ENCODE measurements at places on chromosomes 5 and 9. TPM values are rescaled to one million over a fixed set of nuclear protein-coding genes. Genes with fewer than 3 reads are reported as not detected.

The NR5A1 gene
- not detected for total RNA-seq

The PCDHB6 gene
- total RNA-seq = 0.05 TPM

The COL23A1 gene
- total RNA-seq = 0.17 TPM

The TAS2R1 gene
- total RNA-seq = not detected

The NR2F1-AS1 gene
- total RNA-seq = 18.4 TPM

The MATR3 gene
- 445 TPM for total RNA-seq

The CDH6 gene
- 0.56 TPM for total RNA-seq

The SPTLC1 gene
- total RNA-seq = 127 TPM

The PCDHB9 gene
- total RNA-seq = 0.14 TPM

The PTGER4 gene
- 23.5 TPM for total RNA-seq

The PRDM9 gene
- total RNA-seq = not detected

DNA sequence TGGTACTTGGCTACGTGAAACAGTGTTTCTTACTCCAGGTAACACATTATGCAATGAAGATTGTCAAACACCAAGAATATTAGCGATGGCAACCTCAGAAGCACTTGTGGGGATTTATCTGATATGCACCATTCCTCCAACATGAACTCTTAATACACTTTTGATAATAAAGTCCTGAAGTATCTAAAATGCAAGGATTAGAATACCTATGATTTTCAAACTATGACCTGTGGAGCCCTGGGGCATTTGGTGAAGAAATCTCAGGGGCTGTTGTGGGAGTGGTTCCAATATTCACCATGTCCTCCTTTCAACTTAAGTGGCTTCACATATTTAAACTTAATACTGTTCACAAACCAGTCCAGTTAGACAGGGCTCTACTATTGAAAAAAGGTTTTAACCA is 214.6 kb upstream of the POU5F2 start:
- no peak for DNase-seq

DNA sequence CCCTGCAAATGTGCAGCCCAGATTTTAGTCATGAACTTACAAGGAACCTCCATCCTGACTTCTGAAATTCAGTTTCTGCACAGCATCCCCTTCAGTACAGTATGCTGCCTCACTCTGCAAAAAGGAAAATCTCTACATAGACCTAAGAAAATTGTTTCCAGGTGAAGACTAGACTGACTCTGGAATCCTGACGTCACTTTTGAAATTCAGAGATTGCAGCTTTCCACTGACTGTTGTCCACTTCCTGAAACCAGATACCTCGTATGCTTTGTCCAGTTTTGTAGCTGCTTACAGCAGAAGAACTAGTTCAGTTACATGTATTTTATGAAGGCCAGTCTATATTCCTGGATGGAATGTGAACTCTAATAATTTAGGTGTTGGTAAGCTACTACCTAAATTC is 629.3 kb upstream of the ST8SIA4 start:
- no peak for DNase-seq

DNA sequence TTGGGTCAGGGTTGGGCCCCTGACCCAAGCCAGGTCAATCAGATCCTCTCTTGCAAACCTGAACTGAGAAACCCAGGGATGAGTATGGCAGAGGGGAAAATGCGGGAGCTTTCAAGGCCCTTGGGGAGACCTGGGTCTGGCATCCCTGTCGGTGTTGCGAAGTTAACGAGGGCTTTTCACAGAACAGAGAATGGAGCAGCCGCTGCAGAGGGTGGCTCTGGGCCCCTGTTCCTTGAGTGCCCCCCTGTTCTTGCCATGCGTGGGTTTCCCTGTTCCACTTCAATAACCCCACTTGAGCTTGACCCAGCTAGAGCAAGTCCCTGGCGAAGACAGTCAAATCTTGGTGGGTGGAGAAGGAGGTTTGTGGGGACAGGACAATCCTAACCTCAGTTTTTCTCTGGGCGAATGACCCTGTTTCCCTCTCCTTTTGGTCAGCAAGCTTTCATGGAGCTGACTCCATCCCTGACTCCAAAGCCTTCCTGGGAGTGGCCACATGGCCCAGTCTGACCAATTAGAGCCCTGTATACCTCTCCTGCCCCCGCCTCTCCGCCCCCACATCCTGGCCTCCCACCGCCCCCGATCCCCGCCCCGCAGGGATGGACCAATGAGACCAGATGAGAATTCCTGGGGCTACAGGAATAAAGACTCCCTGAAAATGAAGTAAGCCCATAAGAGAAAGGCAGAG is 2.9 kb upstream of the VDAC1 start:
- DNase-seq = no peak

DNA sequence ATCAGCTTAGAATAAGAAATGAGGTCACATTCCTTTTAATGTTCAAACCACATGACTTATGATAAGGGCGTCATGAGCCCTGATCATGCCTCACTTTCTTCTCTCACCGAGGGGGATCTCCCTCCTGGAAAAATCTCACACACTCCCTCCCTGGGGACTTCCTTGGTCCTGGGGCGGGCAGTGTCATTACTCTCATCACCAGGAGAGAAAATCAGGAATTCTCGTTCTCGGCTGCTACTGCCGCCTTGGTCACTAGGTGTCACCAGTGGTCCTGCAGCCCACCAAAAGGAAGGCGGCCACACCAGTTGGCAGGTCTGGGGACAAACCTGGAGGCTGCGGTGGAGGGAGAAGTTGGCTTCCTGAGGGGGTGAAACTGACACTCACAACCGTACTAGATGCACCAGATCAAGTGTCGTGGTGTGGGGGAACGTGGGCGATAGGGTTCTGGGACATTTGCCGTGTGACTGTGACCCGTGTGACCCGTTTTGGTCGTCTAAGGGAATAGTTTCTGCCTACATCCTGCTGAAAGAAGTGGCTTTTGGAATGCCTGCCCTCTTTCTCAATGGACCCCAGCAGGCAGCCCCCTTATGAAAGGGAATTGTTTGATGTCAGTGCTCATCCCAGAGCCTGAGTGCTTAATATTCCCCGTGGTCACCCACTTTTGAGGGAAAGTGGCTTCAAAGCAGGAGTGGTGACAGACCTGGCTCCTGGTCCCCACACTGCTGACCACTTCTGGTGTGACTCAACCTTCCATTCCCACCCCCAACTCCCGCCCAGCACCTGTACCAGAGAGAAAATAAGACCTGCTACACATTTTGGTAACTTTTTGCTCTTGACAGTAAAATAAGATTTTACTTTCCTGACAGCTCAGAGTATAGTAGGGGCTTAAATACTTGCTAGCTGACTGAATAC is 63.2 kb downstream of the ACER2 start:
- DNase-seq = peak; percentile 69

- no peak for DNase-seq
Observed at GRCh38 chr5:176776141-176776865, 34.1 kb upstream of the UNC5A start.

GRCh38 chr9:111582888-111583287 is 16.6 kb downstream of the PTGR1 start:
- peak; percentile 25 for DNase-seq

GRCh38 chr9:83677596-83677995 is 30.2 kb downstream of the UBQLN1 start:
- DNase-seq = no peak

DNA sequence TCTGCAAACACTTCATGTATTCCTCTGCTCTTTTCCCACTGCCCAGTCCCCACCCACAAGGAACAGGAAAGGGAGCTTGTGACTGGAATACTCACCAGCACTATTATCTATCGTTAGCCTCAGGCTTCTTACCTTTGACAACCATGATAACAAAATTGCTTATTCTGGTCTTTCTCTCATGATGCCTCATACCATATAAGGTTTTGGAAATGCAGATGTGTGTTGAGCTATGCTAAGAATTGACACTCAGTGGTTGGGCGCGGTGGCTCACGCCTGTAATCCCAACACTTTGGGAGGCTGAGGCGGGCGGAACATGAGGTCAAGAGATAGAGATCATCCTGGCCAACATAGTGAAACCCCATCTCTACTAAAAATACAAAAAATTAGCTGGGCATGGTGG is 25.4 kb downstream of the SOX30 start:
- no peak for DNase-seq

- DNase-seq = no peak
Observed at GRCh38 chr5:73513996-73514395, 15.8 kb downstream of the BTF3 start.

DNA sequence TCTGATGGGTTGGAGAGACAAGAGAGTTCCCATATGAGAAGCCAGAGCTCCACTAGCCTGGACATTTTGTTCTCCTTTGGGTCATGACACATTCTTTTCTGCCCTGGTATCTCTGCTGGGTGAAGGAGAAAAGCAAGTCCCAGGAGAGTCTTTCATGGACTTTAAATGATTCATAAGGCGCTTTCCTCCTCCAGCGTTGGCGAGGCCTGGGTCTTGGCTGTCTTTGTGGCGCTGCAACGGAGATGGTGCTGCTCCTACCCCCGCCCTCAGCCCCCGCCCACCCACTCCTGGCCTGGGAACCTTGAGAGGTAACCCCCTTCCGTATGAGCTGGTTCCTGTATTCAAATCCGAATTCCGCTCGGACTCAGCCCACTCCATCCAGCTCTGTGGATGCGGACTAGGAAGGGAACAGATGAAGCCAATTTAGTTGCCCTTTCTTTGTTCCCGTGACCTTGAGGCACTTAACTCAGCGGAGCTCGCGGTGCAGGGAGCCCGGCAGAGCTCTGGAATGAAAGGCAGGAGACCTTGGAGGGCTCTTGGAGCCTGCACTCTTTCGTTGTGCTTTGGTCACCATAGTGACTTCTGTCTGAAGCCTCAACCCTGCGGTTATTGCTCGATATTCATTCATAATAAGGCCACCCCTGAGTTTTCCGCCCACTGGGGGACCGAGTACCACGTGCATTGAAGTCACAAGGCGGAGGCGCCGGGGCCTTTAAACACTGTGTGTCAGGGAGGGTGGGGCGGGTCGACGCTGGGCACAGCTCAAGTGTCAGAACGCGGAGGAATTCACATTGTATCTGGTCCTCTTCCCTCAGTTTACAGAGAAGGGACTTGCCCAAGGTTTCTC is 14.0 kb upstream of the PWWP2A start:
- peak; percentile 33 for DNase-seq

DNA sequence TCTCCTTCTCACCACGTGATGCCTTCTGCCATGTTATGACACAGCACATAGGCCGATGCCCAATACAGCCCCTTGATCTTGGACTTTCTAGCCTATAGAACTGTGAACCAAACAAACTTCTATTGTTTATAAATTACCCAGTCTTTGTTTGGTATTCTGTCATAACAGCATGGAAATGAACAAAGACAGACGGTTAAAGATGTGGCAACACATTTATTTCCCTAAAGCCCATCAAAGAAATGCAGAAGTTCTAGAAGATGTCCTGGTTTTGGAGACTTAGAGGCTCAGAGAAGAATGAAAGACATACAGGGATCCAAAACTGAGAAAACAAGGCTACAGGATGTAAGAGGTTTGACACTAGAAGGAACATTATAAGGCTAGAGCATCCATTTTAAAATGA is 600.8 kb upstream of the DAB2 start:
- DNase-seq = no peak

GRCh38 chr5:166369346-166369745 is 1922.1 kb upstream of the WWC1 start:
- no peak for DNase-seq

GRCh38 chr5:10456583-10457420 is 15.1 kb downstream of the ROPN1L start:
- DNase-seq = peak; percentile 35

DNA sequence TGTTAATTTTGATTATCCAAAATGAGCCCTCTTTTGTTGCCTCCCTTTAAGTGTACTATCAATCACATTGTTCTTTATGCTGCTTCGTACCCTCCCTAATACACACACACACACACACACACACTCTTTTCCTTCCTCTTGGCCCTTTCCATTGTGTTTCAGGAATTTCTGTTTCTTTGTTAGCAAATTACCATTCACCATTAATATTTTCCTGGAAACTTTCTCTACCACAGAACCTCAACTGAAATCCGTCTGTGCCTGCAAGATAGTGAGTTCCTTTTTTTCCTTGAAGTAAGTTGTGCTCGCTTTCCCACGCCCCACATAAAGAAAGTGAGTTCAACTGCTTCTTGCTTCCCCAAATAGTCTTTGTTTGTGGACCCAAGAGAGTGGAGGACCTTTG is 61.8 kb downstream of the SMIM15 start:
- peak; percentile 91 for DNase-seq

DNA sequence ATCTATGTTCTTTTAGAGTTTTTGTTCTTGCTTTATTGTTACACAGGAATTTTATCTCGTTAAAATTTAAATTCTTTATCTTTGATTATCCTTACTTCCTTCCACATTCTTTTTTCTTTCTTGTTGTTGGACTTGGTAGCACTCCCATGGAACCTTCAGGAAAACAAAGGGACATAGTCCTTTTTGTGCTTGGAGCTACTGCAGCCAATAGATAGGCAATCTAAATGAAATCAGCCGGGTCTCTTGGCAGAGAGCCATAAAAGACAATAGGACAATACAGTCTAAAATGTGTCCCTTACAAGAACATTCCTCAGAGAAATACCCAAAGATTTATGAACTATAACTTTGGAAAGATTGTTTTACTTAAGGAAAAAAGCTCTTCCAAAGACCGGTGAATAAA is 548.1 kb upstream of the C9orf72 start:
- peak; percentile 0 for DNase-seq

GRCh38 chr5:7857926-7858632 is 7.1 kb upstream of the CFAP90 start:
- DNase-seq = no peak

GRCh38 chr9:76415731-76416130 is 21.5 kb upstream of the RFK start:
- peak; percentile 87 for DNase-seq

GRCh38 chr9:83475741-83476140 is 62.5 kb downstream of the FRMD3 start:
- DNase-seq = no peak

GRCh38 chr5:130112246-130112645 is 208.0 kb downstream of the CHSY3 start:
- DNase-seq = no peak

- DNase-seq = no peak
Observed at GRCh38 chr9:132108728-132109127, 29.1 kb upstream of the MED27 start.

GRCh38 chr5:11390291-11390767 is 513.9 kb downstream of the CTNND2 start:
- no peak for DNase-seq

DNA sequence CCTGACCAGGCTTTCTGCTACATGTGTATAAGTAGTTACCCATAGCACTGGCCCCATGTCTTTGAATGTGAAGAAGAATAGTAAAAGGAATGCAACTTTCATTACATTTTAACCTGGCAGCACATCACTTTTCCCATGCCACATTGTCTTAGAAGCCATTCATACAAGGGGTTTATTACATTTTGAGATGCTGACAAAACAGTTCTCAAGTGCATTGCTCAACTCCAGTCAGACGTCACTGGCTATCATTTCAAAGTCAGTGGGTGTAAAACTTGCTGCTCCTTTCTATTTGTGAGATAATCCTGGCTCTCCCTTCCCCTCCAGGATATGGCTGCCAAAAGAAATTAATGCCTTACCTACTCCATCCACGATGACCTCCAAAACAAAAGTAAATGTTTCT is 97.0 kb upstream of the VCAN start:
- no peak for DNase-seq

DNA sequence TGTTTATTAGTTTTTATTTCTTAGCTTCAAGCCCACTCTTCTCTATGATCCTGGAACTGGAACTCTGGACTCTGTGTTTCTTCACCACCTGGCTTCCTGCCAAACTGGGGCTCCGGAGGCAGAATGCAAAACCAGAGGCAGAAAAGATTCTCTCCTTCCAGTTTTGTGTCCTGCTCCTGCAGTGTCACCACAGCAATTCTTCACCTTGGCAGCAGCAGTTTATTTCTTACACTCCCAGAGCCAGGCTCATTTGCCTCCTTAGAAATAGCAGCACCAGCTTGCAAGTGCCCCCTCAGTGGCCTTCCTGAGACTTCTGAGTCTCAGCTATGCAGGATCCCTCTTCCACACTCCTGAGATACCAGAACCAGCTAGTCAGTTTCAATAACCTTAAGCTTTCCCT is 26.7 kb upstream of the CAMK4 start:
- peak; percentile 2 for DNase-seq

GRCh38 chr5:75690669-75691068 is 26.6 kb downstream of the POC5 start:
- DNase-seq = no peak

Measured in dermis blood vessel endothelial cell (primary cell).